ENCODE measurements at places on chromosomes 6 and 20.

GRCh38 chr6:56727097-56727850 lies 84.6 kb upstream of the DST start:
- DNase-seq = no peak

- DNase-seq = no peak
These were observed 93.9 kb upstream of the HEY2 start for GRCh38 chr6:125655511-125655910.

- DNase-seq = no peak
These were observed 695.3 kb downstream of the MAFB start for GRCh38 chr20:39993742-39994141.

DNA sequence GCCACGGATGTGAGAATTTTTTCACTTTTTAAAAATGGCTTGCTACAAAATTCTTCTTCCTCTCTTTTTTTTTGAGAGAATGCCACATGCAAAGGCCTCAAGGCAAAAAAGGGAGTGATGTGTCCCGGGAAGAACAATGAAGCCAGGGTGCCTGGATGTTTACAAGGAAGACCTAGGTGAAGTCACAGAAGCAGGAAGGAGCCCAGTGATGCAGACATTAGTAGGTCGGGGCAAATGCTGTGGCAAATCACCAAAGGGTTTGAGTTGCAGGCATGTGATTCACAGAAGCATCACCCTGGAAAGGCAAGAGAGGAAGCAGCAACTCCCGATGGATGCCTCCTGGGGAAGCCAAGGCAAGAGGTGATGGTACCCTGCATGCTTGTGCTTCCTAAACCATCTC lies 46.8 kb downstream of the FARS2 start:
- no peak for DNase-seq

DNA sequence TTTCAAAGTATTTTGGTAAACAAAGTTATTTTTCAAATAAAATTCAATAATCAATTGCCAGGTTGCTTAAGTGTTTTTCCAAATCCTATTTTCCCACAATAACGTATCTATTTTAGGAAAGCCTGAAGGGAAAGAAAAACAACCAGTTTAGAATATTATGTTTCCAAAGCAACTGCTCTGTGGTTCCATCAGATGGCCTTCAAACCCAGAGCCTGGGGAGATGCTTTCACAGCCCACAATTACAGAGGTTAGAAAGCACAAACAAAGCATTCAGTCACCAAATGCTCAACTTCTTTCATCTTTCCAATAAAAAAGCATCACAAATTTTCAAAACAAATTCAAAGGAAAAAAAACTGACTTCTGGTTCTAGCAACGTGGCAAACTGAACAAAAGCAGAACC lies 66.0 kb downstream of the ELOVL5 start:
- no peak for DNase-seq

DNA sequence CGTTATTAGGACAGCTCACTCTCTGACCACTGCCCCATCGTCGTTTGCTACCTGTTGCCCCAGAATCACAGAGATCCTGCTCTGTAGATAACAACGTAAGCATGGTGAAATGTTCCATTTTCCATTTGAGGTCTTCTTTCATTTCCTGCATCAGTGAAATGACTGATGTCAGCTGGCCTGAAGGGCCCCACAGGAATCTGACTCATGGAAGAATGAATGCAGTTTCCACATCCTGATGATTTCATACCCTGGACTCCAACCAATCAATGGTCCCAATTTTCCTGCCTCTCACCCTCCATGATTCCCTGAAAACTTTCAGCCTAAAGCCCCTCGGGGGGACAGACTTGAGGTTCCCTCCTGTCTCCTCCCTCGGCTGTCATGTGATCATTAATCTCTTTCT lies 394.4 kb upstream of the CDH4 start:
- no peak for DNase-seq

DNA sequence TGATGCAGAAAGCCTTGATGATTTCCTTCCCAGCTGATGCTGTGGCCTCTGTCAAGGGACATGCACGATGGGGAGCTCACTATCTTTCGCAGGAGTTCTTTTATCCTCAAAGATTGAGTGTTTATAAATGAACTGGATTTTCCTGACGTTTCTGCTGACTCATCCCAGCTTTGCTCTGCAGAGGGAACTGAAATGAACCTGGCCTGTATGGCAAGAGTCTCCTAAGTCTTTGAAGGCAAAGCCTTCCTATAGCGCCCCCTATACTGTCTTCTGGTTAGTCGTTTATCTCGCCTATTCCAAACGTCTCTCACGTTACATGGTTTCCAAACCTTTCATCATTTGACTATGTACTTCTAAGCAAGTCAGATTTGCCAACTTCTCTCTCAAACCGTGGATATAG lies 565.3 kb downstream of the KIF16B start:
- DNase-seq = no peak

All from activated naive CD4-positive, alpha-beta T cell treated with anti-CD3 and anti-CD28 coated beads, Interleukin-2, amount 50 U/mL, for 16 hours (primary cell).